ENCODE measurements at places on chromosomes 7 and 10.
A peak's percentile ranks its signal among the peaks of the same experiment; 100 is the strongest.

DNA sequence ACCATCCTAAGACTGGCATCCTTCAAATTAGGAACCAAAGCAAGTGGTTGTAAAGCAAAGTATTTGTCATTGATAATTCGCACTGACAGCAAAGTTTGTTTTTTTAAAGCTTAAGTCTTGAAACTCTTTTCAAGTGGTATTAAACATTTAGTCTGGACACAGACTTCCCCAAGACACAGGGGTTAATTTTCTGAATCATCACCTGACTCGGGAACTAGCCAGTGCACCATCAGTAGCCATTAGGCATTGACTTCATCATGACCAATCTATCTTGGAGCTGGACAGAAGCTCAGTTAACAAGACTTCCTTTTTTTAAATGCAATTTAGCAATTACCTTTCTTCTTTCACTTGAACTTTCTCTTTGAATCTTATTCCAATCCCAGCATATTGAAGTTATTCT, 210.6 kb downstream of the ZNF365 start:
- no peak for DNase-seq

DNA sequence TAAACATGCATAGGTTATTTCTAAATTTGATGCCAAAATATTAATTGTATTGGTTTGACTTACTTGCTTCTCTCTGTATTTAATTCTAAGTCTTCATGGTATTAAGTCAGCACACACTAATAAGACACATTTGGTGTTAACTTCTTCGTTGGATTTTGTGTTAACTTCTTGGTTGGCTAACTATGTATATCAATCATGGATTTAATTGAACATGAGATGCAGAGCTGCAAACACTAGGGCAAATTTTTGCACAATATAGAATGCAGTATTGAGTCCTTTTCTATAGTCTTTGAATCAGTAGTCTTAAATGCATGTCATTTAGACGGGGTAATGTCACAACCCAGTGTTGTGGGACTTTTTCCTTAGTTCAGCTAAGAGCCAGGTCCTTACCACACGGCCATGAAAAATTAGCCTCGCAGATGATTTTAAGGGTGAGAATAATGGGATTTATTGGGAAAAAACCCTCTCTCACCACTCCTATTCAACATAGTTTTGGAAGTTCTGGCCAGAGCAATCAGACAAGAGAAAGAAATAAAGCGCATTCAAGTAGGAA, 142.9 kb upstream of the TRIM24 start:
- DNase-seq, result no peak

DNA sequence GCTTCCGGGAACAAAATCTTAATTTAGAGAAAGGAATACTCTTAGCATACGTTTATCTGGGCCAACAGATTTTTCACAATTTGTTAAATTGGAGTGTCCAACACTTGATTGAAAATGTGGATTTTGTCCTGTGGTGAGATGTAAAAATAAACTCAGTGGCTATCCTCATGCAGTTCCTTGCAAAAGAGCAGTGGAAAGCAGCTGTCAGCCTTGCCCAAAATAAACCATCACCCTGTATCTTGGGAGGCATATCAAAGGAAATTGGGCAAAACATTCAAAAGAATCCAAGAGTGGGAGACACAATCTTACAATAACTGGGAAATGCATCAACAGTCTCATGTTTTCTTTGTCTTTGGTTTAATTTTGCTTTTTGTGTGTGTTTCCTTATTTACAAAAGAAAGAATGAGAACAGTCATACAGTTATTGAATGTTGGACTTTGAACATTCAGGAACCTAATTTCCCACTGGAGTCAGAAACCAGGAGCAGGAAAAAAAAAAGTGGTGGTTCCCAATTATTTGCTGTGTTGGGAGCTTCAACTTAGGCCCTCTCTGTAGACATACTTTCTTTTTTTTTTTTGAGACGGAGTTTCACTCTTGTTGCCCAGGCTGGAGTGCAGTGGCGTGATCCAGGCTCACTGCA, 44.4 kb upstream of the DGKI start:
- no peak for DNase-seq

DNA sequence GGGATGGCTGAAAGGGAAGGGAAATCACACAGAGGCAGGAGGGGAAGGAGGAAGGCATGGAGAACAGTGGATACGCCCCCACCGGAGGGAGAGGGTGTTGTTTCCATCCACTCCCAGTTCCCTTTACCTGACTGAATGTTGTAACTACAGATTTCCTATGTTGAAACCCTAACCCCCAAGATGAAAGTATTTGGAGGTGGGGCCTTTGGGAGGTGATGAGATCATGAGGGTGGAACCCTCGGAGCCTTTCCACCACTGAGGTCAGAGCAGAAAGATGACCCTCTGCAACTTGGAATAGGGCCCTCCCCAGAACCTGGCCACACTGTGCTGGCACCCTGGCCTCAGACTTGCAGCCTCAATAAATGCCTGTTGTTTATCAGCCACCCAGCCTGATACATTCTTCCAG, 48.6 kb upstream of the CNPY1 start:
- peak; percentile 44 for DNase-seq

GRCh38 chr10:73247509-73248258, 629 bp upstream of the DNAJC9 start:
- no peak for DNase-seq

DNA sequence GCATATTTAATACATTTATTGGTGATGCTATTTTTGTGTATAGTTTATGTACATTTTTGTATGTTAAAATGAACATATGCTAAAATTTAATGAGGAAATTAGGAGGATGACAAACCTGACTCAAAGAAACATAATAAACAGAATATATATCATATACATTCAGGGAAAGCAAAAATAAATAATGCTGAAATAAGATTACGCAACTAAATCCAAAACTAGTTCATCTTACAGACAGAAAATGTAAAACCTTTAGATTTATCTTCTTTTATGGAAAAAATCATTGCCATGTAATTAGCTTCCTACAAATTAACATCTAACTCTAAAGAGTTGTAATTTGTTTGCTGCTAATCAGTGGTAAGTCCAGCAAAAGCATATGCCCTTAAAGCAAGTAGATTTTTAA, 216.5 kb downstream of the PTN start:
- DNase-seq, result no peak

- no peak for DNase-seq
Observed at GRCh38 chr7:158022601-158023000, 565.0 kb downstream of the PTPRN2 start.

- DNase-seq, result no peak
Observed at GRCh38 chr7:121608785-121609184, 212.7 kb upstream of the FAM3C start.

GRCh38 chr7:71019706-71020105, 112.2 kb upstream of the GALNT17 start:
- no peak for DNase-seq

GRCh38 chr7:108266491-108266890, 136.3 kb upstream of the LAMB4 start:
- DNase-seq, result no peak

GRCh38 chr10:132328738-132329137, 3.3 kb upstream of the LRRC27 start:
- DNase-seq, result no peak

GRCh38 chr7:76512941-76513816, 2.8 kb downstream of the UPK3B start:
- DNase-seq, result peak; percentile 50

DNA sequence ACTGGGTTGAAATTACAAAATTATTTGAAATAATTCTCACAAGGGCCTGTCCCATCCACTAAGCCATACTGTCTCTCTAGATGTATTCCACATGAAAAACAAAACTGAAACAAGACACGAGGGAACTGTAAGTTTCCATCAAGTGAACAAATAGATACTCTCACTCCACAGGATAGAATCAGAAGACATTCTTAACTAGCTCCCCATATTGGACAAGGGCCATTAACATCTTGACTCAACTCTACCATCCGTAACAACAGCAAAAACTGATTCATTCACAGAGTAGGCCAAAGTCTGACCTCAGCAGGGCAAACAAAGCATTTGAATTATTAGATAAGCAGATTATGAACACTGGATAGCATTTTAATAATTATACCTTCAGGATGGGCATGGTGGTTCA, 29.1 kb downstream of the UBE2H start:
- no peak for DNase-seq
